Liver (tissue), 10 donors: ENCODE measurements at places on chromosomes 5 and 9. TPM values are rescaled to one million over a fixed set of nuclear protein-coding genes. Genes with fewer than 3 reads are reported as not detected.

The NUP214 gene
- total RNA-seq = 14.7 TPM

GRCh38 chr9:121682201-121682600, 30.8 kb downstream of the DAB2IP start:
- H3K36me3 ChIP-seq = no peaks in the 10 kb centered on the region
- H3K27me3 ChIP-seq = no peaks in the 10 kb centered on the region
- H3K4me1 ChIP-seq = no peaks in the 10 kb centered on the region
- H3K4me3 ChIP-seq = no peak overlapping the region

GRCh38 chr5:139708877-139709581, 60.9 kb downstream of the CXXC5 start:
- DNase-seq = no peak
- peaks cover 4% of the 10 kb centered on the region for H3K4me1 ChIP-seq
- no peak overlapping the region for H3K4me3 ChIP-seq
- H3K27me3 ChIP-seq = no peaks in the 10 kb centered on the region
- no peaks in the 10 kb centered on the region for H3K36me3 ChIP-seq
- no peak overlapping the region for H3K27ac ChIP-seq

The CCL21 gene
- total RNA-seq = 4.5 TPM

DNA sequence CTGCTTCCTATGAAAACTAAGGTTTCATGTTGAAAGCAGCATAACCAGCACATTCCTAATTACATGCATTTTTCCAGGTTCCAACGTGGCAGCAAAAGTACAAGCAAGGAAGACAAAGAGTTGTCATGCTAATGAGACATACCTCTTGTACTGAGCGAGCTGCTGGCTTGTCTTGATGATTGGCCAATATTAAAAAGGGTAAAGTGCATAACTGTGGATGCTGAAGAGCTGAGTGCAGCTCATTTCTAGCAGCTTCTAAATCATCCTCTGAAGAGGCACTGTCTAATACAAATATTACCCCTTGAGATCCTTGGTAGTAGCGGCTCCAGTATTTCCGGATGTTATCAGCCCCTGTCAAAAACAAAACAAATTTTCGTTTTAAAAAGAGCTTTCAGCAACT, 197.3 kb downstream of the ARL15 start:
- H3K36me3 ChIP-seq = no peaks in the 10 kb centered on the region
- no peaks in the 10 kb centered on the region for H3K27me3 ChIP-seq
- no peaks in the 10 kb centered on the region for H3K4me1 ChIP-seq
- no peak for DNase-seq
- H3K27ac ChIP-seq = no peak overlapping the region

GRCh38 chr9:109317311-109317978, 3.4 kb downstream of the EPB41L4B start:
- no peak overlapping the region for H3K27ac ChIP-seq
- no peaks in the 10 kb centered on the region for H3K36me3 ChIP-seq
- peaks cover 44% of the 10 kb centered on the region for H3K4me1 ChIP-seq
- no peaks in the 10 kb centered on the region for H3K27me3 ChIP-seq
- DNase-seq = no peak
- H3K4me3 ChIP-seq = no peak overlapping the region

The ZNF782 gene
- total RNA-seq = 7.4 TPM

The PRLR gene
- 44.5 TPM for total RNA-seq

- no peak overlapping the region for H3K4me3 ChIP-seq
- no peak overlapping the region for H3K27ac ChIP-seq
- no peak for DNase-seq
- no peaks in the 10 kb centered on the region for H3K4me1 ChIP-seq
- no peaks in the 10 kb centered on the region for H3K36me3 ChIP-seq
Measured at GRCh38 chr5:84131372-84131771, 253.3 kb downstream of the EDIL3 start.

DNA sequence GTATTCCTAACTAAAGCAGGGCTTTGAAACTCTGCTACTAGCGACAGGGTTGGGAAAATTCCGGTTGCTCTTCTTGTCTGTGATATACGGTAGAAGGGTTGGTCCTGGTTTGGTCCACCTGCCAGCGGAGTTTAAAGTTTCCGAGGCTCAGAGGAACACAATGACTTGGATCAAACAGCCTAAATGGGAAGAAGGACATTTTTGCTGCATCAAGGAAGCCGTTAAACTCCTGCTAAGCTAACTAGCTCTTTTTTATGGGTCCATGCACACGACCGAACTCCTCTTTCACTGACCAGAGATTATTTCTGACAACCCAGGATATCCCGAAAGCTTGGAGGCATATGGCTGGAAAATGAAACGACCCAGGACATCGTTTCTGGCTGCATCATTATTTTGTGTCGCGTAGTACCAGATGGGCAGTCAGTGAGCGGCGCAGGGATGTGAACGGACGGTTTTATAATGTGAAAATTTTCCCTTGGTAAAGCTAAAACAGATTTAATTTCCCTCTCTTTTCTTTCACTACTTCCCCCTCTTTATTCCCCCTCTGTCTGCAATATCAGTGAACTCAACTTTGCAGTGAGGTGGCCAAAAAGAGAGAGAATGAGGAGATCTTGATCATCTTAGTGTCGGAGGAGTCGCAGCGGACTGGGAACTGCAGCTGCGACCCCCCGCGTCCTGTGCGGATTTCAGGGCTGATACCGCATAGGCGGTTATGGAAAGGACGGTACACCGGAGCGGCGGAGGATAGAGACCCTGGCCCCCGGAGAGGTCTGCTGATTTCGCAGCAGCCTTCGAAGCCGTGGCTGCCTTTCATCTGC, at the start of gene LURAP1L:
Gene LURAP1L (plus strand): TSS at position 160 of the 818 bp plus-strand sequence. CDS start 696 bp downstream, outside the sequence.
- H3K27ac ChIP-seq = peak within 1 kb of the TSS; percentile 99
- H3K27me3 ChIP-seq = no peaks in the 10 kb centered on the region
- no peaks in the 10 kb centered on the region for H3K36me3 ChIP-seq

The OMD gene
- total RNA-seq = 0.75 TPM

DNA sequence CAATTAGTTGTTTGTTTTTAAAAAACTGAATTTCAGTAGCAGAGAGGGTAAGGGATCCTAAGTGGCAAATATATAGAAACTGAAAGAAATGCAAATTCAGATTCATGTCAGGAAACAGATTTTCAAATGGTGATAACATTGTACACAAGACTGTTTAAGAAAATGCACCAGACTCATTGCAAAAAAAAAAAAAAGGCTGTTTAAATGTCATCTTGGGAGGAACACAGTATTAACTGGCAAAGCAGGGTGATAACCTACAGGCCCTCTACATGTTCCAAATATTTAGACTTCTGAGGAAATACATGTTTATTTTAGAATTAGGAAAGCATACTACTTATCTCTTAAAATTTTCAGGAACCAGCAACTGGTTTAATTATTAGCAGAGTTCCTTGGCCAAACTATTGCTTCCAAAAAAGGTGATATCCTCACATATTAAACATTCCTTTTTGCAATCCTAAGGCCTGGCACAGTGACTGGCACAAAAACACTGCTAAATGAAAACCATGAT, 114.5 kb downstream of the TSSK1B start:
- peak overlapping the region; percentile 44 for H3K27ac ChIP-seq
- no peaks in the 10 kb centered on the region for H3K36me3 ChIP-seq
- no peak for DNase-seq
- H3K4me3 ChIP-seq = no peak overlapping the region
- H3K4me1 ChIP-seq = peaks cover 20% of the 10 kb centered on the region

DNA sequence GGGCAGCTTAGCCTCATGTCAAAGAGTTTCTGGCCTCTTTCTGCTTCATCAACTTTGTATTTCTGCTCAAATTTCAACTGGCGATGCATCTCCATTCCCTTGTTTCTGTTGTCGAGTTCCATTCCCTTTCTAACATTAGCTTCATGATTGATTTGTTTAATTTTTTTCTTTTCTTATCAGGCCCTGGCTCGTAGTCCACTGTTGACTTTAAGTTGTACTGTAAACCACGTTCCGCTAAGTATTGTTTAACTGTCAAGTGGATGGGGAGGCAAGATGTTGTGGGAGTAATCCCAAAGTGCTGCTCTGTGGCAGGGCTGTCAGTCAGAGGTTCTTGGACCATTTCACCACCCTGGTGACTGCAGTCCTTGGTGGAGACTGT, 309.1 kb downstream of the PSAT1 start:
- no peak for DNase-seq
- no peaks in the 10 kb centered on the region for H3K27me3 ChIP-seq
- H3K36me3 ChIP-seq = no peaks in the 10 kb centered on the region
- no peak overlapping the region for H3K27ac ChIP-seq

DNA sequence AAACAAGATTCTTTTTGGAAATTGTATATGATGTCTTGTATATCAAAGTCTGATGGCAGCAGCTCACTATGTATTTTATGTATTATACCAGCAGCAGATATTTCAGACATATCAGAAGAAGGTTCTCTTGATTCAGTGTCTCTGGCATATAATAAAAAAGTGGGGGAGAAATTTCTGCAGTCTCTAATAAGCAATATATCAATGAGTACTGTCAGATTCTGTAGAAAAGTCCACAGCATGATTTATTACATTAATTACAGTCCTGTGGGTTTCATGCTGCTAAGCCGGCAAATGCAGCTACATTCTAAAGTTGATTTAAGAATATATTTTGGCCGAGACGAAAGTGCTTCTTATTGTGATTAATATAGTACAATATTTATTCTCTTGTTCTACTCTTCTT, 113.1 kb downstream of the KIAA1958 start:
- no peaks in the 10 kb centered on the region for H3K36me3 ChIP-seq
- no peaks in the 10 kb centered on the region for H3K27me3 ChIP-seq
- no peaks in the 10 kb centered on the region for H3K4me1 ChIP-seq
- no peak overlapping the region for H3K4me3 ChIP-seq

DNA sequence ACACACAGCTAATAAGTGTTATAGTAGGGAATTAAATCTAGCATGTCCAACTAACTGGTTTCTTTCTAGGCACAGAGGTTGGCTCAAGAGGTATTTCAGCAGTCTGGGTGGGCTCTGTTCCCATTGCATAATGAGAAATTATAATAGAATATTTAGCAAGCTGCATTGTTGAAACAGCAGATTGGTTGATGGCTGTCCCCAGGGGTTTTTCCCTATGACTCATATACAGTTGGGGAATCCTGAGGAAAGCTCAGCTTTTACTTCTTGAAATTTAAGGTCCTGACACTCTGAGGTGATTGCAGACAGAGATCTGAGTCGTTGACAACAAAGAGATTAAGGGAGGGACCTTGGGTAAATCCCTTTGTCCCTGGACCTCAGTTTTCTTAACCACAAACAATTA, 38.3 kb upstream of the TNFSF8 start:
- no peak overlapping the region for H3K27ac ChIP-seq
- no peak overlapping the region for H3K4me3 ChIP-seq
- H3K4me1 ChIP-seq = no peaks in the 10 kb centered on the region
- no peaks in the 10 kb centered on the region for H3K36me3 ChIP-seq
- no peak for DNase-seq

The IL3 gene
- total RNA-seq = not detected
